D341Med (cell line): ENCODE measurements at places on chromosomes 7 and 10.

DNA sequence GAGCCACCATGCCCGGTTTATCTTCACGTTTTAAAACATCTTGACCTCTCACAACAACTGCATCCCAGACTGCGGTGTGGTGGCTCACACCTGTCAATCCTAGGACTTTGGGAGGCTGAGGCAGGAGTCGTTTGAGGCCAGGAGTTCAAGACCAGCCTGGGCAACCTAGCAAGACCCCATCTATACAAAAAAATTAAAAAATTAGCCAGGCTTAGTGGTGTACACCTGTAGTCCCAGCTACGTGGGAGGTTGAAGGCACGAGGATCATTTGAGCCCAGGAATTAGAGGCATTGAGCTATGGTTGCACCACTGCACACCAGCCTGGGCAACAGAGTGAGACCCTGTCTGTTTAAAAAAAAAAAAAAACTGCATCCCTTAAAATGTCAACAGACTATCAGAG lies 20.2 kb downstream of the TNRC18 start:
- no peak for DNase-seq

GRCh38 chr10:95784279-95784913 lies 28.4 kb downstream of the ENTPD1 start:
- no peak for DNase-seq

DNA sequence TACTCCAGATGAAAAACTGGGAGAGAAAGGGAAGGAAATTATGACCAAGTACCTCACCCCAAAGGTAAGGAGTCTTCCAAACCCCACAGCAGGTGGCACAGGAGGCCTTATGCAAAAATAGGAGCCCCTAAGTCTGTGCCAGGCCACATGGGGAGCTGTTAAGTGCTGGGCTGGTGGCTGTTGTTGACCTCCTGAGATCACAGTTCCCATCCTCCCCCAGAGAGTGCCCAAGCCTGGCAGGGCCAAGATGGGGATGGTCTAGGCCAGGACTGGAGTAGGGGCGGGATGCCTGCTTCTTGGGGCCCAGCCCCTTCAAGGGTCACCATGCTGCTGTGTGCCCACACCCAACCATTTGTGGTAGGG lies 145.8 kb downstream of the RGS10 start:
- no peak for DNase-seq

GRCh38 chr7:21624320-21624719 lies 81.5 kb downstream of the DNAH11 start:
- DNase-seq: no peak

DNA sequence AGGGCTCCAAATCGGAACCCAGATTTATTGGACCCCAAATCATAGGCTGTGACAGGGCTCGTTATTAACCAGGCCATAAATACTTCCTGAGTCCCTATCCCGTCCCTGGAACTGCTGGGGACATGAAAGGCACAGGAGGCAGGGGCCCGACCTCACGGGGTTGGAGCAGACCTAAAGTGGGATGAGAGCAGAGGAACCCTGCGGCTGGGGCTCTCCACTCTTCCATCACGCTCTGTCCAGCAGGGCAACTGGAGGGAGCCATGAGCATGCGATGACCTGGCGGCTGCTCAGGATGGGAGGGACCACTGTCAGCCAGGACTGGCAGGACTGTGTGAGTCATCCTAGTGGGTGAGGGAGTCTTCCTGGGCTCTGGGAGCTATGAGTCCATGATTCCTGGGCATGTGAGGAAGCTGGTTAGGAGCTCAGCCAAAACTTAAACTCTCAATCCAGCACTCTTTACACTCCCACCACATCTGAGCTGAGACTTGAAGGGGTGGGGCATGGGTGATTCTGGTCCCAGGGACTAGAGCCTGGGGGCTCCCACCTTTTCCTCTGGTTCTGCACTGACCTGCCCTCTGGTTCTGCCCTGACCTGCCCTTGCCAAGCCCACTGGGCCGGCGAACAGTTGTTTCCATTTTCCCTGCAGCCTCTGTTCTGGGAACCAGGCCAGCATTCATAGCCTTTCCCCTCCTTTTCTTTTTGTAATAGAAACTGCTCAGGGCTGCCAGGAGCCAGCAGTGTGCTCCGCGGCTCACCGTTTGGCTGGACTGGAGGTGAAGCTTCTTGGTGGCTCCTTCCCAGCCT lies 47.1 kb downstream of the SYPL1 start:
- DNase-seq: no peak

GRCh38 chr10:14477408-14477710 lies 146.6 kb upstream of the FRMD4A start:
- DNase-seq: no peak

GRCh38 chr7:95725205-95725604 lies 47.1 kb upstream of the DYNC1I1 start:
- DNase-seq: no peak

- DNase-seq: no peak
Measured at GRCh38 chr10:71694567-71694968, 25.0 kb downstream of the C10orf105 start.

GRCh38 chr10:11598712-11599397 lies 12.6 kb downstream of the USP6NL start:
- DNase-seq: no peak

GRCh38 chr7:149205690-149206381 lies 10.5 kb downstream of the ZNF282 start:
- DNase-seq: no peak

- DNase-seq: no peak
Measured at GRCh38 chr7:26348234-26348851, 56.7 kb downstream of the SNX10 start.

DNA sequence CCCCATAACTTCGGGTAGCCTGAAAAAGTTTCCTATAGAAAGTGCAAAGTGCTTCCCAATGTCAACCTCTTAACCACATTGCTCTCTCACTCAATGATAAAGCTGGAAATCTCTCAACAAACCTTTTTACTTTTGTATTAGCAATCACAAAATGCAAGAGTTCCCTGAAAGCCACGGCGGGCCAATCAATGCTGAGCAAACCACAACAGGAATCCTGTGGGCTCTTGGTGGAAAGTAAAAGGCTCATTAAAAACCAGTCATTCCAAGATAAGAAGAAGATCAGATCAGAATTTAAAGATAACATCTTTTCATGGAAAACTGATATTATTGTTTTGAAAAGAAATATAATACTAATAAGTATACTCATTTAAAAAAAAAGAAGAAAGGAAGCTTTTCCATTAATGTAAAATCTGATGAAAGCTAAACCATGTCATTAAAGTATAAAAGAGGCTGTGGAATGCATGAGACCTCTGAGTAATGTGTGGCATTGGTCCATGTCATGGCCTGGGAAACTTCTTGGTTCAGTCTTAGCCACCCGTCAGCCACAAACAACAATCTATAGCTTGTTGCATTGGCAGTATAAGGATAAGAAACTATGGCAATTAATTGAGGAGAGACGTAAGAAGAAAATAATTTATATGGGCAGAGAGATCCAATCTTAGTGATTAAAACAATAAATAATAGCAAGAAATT lies 1066.1 kb upstream of the SORCS1 start:
- DNase-seq: no peak

DNA sequence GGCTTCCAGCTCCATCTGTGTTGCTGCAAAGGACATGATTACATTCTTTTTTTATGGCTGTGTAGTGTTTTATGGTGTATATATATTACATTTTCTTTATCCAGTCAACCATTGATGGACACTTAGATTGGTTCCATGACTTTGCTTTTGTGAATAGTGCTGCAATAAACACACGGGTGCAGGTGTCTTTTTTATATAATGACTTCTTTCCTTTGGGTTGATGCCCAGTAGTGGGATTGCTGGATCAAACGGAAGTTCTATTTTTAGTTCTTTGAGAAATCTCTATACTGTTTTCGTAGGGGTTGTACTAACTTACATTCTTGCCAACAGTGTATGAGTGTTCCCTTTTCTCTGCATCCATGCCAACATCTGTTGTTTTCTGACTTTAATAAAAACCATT lies 189.7 kb downstream of the ACTR3B start:
- no peak for DNase-seq

DNA sequence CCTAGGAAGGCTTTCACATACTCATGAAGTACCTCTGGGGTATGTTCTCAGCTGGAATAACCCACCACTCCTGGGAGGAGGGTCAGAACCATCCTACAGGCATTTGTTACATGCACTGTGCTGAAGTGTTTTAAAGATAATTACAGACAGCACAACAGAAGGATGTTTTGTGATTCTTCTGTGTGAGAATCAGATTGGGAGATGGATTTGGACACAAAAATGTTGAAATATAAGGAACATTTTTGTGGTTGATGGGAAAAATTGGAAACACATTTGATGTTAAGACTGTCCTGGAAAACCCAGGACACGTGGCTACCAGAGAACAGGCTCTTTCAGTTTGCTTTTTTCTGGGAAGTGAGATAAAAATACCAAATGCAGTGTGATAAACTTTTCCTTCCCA lies 61.4 kb downstream of the BICC1 start:
- no peak for DNase-seq

- DNase-seq: no peak
Measured at GRCh38 chr10:89427629-89428028, 13.3 kb downstream of the IFIT5 start.

GRCh38 chr7:96538632-96539031 lies 171.0 kb downstream of the SEM1 start:
- DNase-seq: no peak

DNA sequence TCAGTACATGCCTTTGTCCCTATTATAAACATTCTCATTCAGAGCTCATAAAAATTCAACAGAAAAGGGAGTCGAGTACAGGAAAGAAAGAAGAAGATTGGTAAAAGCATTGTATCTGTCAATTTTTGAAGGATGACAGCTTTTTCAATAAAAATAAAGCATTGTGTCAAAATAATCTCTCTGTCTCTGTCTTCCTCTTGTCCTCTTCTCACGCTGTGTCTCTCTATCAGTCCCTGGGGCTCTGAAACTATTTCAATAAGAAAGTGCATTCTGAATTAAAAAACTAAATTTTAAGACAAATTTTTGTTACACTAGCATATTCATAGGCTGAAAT lies 248.4 kb downstream of the TNS3 start:
- DNase-seq: no peak

DNA sequence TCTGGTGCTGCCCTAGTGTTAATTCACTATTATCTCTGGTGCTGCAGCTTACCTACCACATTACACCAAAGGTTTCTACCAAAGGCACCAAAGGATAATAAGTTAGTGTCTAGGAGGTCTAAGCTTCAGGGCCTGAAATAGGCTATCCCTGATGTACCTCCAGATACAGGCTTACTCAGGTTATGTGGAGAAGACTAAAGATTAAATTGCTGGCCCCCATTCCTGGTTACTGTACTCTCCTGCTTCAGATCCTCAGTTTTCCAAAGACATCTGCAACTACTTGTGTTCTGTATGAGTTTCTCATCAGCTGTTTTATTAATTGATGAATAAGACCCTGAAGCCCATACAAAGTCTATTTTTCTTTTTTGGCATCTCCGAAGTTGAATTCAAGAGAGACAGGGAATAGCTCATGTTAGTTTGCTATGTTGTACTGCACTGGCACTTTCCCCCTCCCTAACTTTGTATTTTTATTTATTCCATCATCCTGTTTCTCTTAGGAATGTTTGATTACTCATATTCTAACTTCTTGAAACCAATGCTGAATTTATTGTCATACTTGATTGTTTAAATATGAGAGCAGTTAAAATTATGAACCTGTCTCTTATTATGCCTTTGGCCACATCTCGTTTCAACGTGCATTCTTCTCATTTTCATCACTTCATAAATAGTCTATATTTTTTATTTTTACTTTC lies 85.9 kb downstream of the PON1 start:
- DNase-seq: no peak

GRCh38 chr7:158992759-158993158 lies 136.4 kb downstream of the DYNC2I1 start:
- no peak for DNase-seq

DNA sequence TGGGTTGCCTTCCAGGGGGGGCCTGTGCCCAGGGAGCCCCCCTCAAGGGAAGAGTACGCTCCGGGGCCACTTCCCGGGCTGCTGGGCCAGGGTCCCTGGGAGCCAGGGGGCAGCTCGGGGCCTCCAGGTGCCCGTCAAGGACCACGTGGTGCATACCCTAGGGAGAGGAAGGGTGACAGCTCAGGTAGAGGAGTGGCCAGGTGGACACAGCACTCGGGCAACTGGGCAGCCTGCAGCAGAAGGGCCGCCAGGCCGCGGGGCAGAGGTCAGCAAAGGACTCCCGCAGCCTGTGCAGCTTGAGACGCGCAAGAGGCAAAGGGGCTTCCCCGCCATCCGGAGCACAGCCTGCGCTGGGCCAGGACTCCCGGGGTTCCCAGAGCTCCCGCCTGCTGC lies 26.4 kb downstream of the AP5Z1 start:
- DNase-seq: no peak

DNA sequence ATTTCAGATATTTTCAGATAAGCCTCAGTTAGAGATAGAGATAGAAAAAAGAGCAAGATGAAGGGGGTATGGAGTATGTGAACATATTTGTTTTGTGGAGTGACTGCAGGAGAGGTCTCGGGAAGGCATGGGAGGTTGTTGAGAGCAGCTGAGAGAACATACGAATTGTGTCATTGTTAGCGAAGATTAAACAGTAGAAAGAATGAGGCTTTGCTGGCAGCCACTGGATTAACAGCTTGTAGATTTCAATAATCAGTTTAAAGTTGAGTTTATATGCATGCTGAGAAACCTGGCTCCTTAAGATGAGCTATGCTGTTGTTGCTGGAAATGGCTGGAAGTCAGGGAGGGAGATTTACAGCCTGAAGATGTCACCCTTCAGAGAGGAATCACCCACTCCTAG lies 100.9 kb upstream of the SORCS3 start:
- peak; percentile 32 for DNase-seq

- no peak for DNase-seq
Measured at GRCh38 chr7:27148756-27149641, 1.4 kb upstream of the HOXA6 start.

DNA sequence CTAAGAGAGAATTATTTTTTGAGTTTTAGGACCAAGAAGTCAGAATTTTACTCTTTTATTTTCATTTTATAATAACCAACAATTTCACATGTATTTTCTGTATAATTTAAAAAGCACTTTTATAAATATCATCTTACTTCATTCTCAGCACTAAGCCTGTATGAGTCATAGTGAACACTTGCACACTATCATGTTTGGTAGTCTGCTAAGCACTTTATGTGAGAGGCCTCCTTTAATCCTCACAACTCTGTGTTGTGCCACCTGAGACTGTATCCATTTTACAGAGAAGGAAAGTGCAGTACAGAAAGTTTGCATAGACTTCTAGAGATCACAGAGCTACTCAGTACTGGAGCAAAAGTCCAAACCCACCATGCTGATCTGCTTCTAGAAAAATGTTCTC lies 939.6 kb downstream of the NRG3 start:
- DNase-seq: no peak

- DNase-seq: no peak
Measured at GRCh38 chr10:988667-989545, 672 bp downstream of the GTPBP4 start.

GRCh38 chr7:132080467-132080866 lies 495.8 kb downstream of the PLXNA4 start:
- DNase-seq: no peak

- no peak for DNase-seq
Measured at GRCh38 chr7:151897951-151898686, 21.2 kb upstream of the PRKAG2 start.

DNA sequence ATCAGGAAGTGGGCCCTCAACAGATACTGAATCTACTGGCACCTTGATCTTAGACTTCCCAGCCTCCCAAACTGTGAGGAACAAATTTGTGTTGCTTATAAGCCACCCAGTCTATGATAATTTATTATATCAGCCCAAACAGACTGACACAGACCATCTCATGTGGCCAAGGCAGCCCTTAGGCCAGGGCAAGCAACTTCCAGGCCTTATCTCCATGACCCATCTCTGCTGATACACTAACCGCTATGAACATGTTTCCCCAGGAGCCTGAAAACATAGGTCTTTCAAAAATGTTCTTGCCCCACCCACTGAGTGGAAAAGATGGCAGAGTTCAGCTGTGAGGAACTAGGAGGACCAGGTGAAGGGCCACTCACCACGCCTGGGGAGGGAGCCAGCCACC lies 3.2 kb upstream of the BLOC1S2 start:
- no peak for DNase-seq
